ENCODE measurements at places on chromosomes 3 and 15. TPM values are rescaled to one million over a fixed set of nuclear protein-coding genes. Genes with fewer than 3 reads are reported as not detected.
A peak's percentile ranks its signal among the peaks of the same experiment; 100 is the strongest.

DNA sequence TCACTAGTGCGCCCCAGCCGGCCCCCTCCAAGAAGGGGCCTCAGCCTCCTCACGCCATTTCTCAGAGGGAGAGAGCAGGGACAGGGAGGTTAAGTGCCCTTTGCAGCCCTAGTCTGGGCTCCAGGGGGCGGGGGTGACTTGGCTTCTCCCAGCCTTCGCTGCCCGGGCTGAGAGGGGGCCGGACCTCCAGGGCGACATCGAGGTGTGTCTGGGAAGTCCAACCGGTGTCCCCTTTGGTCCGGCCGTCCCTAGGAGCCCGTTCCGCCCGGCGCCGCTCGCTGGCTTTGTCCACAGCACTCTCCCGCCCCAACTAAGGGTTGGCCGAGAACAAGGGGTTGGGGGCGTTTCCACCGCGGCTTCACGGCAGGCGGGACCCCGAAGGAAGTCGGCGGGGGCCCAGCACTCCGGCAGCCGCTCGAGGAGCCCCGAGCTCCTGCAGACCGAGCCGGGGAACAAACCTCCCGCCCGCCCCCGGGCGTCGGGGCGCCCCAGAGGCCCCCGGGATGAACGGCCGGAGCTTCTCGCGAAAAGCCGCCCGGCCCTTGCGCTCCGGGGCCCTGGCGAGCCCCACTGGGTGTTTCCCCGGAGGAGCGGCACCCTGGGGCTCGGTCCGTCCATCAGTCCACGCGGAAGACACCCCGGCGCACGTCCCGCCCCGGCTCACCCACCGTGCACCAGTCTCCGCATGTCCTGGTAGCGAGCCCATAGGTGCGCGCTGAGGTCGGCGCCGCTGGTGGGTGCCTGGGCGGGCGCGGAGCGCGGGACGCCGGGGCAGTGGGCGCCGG is 627 bp downstream of the NT5DC2 start:
- DNase-seq: no peak

The RNU5B-1 gene
- not detected for total RNA-seq

DNA sequence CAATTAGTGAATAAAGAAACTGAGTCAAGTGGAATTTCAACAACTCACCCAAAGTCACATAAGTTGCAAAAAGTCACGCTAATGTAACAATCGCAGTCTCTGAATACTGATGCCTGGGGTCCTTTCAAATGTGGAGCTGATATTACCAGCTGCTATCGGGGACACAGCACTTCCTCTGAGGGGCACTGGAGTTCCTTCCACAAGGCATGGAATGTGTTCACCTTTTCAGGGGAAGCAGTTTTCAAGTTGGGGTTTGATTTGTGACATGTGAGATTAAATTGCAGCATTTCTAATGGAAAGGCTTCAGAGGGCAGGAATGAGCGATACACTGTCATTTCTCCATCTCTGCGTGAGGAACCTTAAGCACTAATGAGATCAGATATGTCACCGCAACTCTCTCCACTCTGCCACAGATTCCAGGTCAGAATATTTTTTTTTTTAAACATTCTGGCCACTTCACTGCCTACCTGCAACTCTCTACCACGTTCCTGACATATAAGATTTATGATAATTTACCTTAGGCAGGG is 807.2 kb upstream of the CFAP20DC start:
- DNase-seq: no peak

- DNase-seq: no peak
Measured at GRCh38 chr3:117074826-117075225, 365.2 kb downstream of the TUSC7 start.

DNA sequence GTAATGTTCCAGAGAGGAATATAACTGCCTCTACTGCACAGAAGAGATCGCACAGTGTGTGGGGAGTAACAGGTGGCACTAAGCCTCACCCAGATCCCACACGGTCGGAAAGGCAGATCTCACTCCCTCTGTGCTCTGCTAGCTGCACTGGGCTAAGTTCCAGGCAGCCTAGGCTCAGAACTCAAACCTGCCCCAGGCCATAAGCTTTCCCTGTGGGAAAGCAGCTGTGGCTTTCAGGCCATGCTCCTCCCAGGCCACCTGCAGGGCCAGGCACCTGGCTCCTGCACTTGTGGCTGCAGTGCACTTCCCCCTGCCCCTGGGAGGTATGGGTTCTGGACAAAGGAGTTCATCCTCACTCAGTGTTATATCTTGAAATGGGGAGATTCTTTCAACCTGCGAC is 27.5 kb downstream of the PCCB start:
- DNase-seq: no peak

The SCAANT1 gene
- not detected for total RNA-seq

DNA sequence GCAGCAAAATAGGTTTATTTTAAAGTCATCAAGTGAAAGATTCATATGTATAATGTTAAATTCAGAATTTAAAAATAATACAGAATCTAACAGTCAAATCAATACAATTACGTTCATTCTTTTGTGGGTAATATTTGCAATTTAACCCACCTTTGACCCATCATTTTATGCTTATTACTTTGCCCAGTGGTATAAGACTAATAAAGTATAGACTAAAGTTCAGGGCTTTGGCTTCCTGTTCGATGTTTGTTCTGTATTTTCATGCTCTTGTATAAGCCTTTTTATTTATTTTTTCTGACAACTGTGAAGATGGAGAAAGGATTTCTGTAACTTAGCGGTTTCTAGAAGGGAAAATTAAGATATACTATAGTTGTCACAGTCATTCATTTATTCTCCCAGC is 44.3 kb upstream of the EIF3J start:
- no peak for DNase-seq

The HDC gene
- not detected for total RNA-seq

The TRPM1 gene
- 105 TPM for total RNA-seq

The AADAC gene
- total RNA-seq: not detected

The CX3CR1 gene
- total RNA-seq: not detected

DNA sequence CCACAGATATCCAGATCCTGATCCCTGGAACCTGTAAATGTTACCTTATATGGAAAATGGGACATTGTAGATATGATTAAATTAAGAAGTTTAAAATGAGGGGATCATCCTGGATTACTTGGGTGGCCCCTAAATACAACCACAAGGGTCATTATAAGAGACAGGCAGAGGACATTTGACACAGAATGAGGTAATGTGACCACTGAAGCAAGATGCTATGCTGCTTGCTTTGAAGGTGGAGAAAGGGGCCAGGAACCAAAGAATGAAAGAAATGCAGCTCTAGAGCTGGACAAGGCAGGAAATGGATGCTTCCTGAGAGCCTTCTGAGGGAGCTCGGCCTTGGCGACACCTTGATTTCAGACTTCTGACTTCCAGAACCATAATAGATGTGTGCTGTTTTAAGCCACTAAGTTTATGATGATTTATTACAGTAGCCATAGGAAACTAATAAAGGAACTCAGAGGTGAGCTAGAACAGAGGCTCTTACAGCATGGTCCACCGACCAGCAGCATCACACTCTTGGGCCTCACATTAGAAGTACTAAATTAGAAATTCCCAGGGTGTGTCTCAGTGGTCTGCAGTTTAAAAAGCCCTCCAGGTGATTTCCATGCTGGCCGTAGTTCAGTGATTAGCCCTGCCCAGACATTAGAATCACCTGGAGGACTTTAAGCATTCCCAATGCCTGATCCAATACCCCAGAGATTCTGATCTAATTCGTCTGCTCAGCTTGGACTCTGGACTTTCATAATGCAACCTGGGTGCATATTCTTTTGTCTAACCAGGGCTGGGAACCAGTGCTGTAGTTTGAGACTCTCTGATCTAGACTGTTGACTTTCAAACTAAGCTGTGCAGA is 7.5 kb downstream of the COLQ start:
- no peak for DNase-seq

DNA sequence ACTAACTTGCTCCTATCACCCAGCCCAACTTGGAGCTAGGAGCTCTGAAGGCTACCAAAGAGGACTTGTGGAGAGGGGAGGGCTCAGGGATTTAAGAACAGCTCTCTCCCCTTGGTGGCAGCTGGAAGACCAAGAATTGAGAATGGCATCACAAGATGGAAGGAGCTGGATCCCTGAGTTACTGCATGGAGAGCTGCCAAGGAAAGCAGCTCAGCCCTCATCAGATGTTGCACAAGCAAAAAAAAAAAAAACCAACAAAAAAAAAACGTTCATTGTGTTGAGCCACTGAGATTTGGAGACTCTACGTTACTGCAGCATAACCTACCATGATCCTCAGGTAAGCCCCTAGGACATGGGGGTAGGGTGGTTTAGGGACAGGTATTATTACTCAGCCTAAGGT is 41.0 kb downstream of the ITGB5 start:
- no peak for DNase-seq

The FMN1 gene
- total RNA-seq: 87.0 TPM

DNA sequence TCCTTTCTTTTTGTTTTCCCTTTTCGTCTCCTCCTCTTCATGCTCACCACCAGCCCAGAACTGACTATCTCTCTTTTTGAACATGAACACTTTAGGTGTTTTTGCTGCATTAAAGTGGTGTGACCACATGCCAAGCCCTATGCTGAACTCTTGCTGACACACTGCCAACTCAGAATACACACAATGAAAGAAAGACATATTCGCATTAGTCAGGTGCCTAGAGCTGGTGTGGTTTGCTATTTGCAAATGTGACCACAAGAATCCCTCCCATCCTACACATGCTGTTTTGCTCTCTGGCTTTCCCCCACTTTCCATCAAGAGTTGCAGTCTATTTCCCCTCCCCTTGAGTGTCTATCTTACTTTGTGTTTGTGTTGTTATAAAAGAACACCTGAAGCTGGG is 967.8 kb upstream of the CFAP20DC start:
- no peak for DNase-seq

DNA sequence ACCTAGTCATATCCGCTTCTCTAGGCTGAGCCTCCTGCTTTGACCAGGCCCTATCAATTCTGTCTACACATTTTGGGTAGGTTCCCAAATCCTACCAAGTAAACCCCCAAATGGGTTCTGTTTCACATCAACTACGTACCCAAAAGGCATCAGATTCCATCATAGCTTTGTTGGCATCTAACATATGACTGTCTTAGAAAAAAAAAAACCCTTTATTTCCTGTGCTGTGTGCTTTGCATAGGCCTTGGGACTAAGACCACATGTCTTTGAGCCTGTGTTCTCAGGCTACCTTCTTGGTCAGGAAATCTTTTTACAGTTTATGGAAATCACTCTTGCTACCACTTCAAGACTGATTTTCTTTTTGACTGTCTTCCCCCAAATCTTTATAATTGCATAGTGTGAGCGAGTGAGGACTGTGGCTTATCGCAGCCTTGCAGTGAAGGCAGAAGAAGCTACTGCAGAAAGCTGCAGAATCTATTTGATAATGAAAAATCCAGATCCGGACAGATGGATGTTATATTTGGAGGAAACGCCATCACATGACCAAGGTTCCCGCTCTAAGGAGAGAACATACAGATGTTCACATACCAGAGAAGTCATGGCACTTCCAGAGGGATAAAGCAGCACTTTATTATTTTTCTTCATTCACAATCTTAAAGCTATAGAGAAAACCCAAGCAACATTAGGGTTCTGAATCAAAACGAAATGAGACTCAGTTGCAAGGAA is 111.2 kb downstream of the EOMES start:
- no peak for DNase-seq

- DNase-seq: no peak
Measured at GRCh38 chr15:77746254-77747174, 113.8 kb upstream of the LINGO1 start.

GRCh38 chr3:157220211-157220610 is 60.3 kb upstream of the CCNL1 start:
- DNase-seq: no peak

The USP50 gene
- total RNA-seq: 1.2 TPM

DNA sequence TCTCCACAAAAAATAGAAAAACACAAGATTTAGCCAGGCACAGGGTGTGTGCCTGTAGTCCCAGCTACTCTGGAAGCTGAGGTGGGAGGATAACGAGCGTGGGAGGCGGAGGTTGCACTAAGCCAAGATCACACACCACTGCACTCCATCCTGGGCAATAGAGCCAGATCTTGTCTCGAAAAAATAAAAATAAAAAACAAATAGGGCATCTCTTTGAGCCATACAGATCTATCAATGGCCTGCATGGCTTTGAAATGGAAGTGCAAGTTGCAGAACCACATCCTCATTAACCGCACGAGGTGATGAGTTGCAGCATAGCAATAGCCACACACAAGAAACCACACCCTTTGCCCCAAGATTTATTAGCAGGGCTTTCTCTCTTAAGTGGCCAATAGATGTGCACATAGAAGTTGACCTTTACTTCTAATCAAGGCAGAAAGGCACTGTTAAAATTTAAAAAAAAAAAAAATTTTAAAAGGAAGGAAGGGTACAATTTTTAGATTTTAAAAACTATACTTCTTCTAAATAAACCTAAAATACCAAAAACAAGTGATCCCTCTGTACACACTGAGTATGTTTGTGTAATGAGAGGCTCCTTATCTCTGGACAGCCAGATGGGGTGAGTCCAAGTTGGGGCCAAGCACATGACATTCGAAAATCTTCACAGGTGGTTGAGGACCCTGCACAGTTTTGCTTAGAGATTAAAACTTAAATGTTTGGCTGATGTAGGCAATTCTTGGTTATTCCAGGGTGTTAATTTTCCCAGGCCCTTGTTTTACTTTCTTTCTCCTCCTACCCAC is 53.4 kb downstream of the FILIP1L start:
- DNase-seq: no peak

DNA sequence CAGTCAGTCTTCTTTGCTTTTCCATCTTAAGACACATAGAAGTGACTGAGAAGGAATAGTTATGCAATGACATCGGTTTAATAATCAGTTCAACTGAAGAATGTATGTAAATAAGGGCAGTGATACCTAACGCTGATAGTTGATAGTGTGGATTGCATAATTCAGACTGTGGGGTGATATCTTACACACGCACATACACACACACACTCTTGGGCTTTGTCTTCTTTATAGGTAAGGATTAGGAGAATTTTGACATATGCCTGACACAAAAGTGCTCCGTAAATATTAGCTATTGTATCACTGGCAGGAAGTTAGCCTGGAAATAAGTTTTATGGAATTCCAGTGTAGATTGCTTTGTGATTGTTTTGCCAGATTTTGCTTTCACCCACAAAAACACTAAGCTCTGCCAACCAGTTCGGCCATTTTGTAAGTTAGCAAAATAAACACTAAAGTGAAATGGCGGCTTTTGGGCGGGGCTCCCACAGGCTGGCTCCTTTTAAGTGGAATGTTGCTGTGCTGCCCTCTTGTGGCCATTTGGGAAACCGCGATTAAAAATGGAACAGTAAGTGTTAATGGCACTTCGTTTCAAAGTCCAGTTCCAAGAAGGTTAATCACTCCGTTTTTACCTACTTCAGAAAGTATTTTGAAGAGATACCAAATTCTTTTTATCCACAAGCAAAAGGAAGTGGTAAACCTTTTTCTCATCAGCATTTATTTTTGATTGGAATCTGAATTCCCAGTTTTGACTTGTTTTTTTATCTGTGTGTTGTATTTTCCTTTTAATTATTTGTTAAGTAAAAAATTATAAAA is 17.7 kb downstream of the CHD2 start:
- peak; percentile 93 for DNase-seq

- DNase-seq: no peak
Measured at GRCh38 chr3:56257826-56258225, 210.4 kb downstream of the ERC2 start.

The CYP1A1 gene
- total RNA-seq: 5.7 TPM

- DNase-seq: no peak
Measured at GRCh38 chr3:49785565-49786356, 581 bp downstream of the IP6K1 start.
